Stimulated activated CD4-positive, alpha-beta T cell treated with anti-CD3 and anti-CD28 coated beads, Interleukin-12 subunit alpha, Interleukin-12 subunit beta, amount 100 ng/mL, for 4 hours (primary cell): ENCODE measurements at places on chromosomes 7 and 10.

DNA sequence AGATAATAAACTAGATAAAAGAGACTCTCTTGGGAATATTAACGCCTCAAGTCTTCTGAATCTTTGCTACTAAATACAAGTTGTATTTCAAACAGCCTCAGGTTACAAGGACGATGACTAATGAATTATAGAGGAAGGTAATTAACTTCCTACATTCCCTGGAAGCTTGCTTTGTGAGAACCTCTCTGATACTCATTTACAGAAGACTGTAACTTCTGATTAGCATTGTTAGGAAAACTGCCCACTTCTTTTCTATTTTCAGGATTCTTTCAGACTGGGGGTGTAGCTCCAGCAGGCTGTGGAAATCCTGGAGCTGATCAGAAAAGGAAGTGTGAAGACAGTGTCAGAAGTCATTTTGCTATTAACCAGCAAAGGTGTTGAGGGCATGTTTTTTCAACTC is 316.7 kb upstream of the NPSR1 start:
- DNase-seq = no peak

DNA sequence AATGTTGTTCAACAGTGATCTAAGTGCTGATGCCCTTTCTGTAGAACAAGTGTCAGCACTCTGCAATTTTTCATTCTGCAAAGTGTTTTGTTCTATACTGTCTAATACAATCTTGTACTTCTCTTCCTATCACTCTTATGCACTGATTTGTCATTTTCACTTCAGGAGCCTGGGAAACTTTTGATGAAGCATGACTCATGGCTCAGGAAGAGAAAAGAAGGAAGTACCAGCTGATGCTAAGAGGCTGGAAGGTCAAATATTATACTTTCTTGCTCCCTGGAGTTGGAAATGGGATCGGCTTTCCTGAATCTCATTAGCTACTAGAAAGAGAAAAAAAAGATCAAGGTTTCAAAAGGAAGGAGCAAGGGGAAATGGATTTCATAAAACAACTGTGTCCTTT is 45.8 kb downstream of the DGKI start:
- DNase-seq = no peak

DNA sequence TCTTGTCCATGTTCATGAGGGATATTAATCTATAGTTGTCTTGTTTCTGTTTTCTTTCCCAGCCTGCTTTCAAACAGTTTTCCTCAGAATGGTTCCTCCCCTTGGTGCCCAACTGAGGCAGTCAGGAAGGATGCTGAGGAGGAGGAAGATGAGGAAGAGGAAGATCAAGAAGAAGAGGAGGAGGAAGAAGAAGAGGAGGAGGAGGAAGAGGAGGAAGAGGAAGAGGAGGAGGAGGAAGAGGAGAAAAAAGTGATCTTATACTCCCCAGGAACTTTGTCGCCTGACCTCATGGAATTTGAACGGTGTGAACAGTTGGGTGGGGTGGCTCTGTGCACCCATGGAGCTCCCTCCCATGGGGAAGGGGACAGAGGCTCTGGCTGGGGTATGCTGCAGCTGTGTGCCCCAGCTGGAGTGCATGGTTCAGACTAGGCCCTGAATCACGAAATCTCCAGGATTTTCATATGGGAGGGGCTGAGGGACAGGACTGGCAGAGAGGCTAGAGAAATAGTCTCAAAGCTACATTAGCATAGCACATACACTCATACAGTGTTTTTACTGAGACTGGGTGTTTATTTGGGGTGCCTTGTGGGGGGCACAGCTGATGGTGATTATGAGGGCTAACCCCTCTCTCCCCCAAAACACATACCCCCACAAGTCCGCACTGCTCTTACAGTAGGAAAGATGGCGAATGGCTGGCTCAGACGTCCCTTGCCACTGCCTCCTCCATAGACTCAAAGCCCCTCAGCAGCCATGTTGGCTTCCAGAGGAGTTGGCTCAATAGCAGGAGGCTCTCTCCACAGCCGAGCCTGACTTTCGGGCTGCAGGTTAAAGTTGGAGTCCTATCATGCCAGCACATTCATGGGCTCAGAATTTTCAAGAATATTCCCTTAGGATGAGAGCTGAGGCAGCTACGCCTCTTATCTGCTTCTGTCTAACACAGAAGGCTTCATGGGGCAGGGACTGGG is 11.9 kb downstream of the STRA8 start:
- no peak for DNase-seq

- peak; percentile 25 for DNase-seq
These were observed 112.4 kb upstream of the YAE1 start for GRCh38 chr7:39453743-39454355.

DNA sequence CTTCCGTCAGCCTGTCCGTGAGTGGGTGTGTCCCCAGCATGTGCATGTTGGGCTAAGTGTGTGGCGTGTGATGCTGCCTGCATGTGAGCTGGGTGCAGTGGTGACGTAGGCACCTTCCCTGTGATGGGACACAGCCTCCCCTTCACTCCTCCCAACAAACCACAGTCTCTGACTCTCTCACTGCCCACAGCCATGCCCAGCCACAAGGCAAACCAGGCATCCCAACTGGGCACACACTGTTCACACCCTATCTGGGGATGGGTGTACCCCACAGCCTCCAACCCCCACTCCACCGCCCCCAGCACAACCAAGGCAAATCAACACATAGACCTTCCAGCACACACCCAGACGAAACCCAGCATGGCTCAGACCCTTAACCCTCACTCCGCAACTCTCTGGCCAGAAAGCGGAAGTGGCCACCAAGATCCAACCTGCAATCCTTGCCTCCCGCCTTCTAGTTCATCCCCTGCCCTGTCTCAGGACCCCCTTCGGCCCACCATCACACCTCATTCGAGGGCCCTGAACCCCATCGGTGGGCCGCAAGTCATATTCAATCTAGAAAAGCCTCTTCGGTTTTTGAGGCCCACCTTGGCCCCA is 10.4 kb downstream of the PSD start:
- DNase-seq = no peak

GRCh38 chr7:76003351-76003750 is 9.0 kb upstream of the TMEM120A start:
- no peak for DNase-seq
